ENCODE measurements at places on chromosomes 12 and 14. TPM values are rescaled to one million over a fixed set of nuclear protein-coding genes. Genes with fewer than 3 reads are reported as not detected.

C12orf76 gene
- total RNA-seq = 22.8 TPM

SLCO1B1 gene
- total RNA-seq = not detected

PLEKHG7 gene
- not detected for total RNA-seq

DHH gene
- total RNA-seq = 0.09 TPM

PYM1 gene
- 59.9 TPM for total RNA-seq

LRRC9 gene
- total RNA-seq = not detected

SLCO1C1 gene
- not detected for total RNA-seq

IGF1 gene
- total RNA-seq = 0.75 TPM

NID2 gene
- total RNA-seq = 0.82 TPM

All from T-helper 2 cell treated with Interferon-gamma antibody and Interleukin-4, amounts not matched to agents 100 ng/mL and 5 ng/mL, for 36 hours (primary cell).